ENCODE measurements at places on chromosomes 7 and 10. TPM values are rescaled to one million over a fixed set of nuclear protein-coding genes. Genes with fewer than 3 reads are reported as not detected.

CPA1 gene
- 0.09 TPM for total RNA-seq

CHST3 gene
- total RNA-seq: 24.7 TPM

ARHGEF35 gene
- total RNA-seq: 1.3 TPM

MKI67 gene
- 0.74 TPM for total RNA-seq

ZFYVE27 gene
- total RNA-seq: 20.2 TPM

TMEM225B gene
- total RNA-seq: 1.1 TPM

FZD8 gene
- total RNA-seq: 7.0 TPM

CLDN12 gene
- 29.6 TPM for total RNA-seq
